H1 (cell line): ENCODE measurements at places on chromosomes 13 and 19. TPM values are rescaled to one million over a fixed set of nuclear protein-coding genes. Genes with fewer than 3 reads are reported as not detected.

DNA sequence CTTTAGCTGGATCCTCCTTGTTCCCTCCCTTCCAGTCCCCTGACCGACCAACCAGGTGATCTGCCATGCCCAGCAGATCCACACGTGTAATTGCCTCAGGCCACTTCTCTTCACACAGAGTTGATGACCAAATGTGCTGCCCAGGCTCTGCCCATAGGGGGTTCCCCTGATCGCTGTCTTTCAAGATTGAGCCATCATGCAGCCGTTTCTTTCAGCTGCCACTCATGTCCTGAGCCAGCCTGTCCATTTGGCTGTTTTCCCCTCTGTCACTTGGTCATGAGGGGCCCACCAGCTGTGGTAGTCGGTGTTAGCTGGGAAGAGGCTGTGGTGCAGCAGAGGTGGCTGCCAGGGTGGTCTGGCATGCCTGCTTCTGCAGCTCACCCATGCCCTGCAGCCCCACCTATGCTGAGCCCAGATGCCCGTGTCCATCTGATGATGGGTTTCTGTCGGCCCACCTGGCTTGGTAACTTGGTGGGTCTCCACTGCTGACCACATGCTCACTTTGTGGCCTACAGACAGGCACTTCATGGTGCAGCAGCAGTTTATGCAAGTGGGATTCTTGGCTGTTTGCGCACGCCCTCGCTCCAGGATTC is 35.6 kb upstream of the GPR183 start:
- DNase-seq = no peak

DNA sequence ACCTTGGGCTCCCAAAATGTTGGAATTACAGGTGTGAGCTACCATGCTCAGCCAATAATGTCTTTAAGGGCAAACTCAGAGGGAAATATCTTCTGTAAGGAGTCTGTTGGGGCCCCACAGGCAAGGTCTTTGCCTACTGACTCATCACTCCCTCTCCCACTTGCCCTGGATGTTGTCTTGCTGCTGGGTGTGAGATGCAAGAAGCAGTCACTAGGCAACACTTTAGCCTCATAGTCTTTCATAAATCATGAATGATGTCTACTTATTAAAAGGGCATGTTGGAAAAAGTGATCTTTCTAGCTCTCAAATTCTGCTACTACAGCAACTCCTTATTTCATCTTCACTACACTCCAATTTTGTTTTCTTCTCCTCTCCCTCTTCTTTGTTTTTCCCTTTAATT is 34.6 kb upstream of the SLC10A2 start:
- DNase-seq = no peak

GRCh38 chr19:45613926-45614725 is 12.1 kb upstream of the GPR4 start:
- no peak for DNase-seq

- DNase-seq = no peak
Observed at GRCh38 chr13:39712626-39713025, 57.2 kb downstream of the COG6 start.

DNA sequence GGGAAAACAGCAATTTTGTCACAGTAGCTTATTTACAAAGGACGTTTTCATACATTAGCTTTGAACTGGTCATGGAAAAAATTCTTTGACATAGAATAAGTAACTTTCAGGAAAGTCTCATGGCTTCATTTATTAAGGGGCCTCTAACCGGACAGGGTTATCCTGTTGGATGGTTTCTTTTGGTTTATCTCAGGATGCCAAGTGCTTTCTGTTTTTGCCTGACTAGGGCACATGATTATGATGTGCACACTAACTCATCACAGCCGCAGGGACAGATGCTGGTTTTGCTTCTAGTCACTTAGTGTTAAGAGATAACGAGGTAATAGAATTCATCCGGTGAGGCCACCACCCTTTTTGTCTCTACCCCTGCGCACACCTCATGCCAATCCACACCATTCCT is 53.0 kb downstream of the TGDS start:
- DNase-seq = no peak

DNA sequence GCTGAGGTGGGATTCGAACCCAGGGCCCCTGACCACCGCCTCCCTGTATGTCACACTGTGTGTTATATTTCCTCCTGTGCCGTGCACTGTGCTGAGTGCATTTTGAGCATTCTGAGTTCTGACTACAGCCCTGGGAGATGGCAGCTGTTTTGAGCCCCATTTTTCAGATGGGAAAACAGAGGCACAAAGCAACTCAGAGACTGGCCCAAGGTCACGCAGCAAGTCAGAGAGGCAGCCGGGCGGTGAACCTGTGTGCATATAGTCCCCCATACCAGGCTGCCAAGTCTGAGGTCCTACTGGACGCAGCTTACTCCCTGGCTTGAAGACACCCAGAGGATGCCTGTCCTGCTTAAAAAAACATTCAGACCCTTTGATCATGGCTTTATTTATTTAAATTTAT is 17.7 kb downstream of the MYH14 start:
- no peak for DNase-seq

DNA sequence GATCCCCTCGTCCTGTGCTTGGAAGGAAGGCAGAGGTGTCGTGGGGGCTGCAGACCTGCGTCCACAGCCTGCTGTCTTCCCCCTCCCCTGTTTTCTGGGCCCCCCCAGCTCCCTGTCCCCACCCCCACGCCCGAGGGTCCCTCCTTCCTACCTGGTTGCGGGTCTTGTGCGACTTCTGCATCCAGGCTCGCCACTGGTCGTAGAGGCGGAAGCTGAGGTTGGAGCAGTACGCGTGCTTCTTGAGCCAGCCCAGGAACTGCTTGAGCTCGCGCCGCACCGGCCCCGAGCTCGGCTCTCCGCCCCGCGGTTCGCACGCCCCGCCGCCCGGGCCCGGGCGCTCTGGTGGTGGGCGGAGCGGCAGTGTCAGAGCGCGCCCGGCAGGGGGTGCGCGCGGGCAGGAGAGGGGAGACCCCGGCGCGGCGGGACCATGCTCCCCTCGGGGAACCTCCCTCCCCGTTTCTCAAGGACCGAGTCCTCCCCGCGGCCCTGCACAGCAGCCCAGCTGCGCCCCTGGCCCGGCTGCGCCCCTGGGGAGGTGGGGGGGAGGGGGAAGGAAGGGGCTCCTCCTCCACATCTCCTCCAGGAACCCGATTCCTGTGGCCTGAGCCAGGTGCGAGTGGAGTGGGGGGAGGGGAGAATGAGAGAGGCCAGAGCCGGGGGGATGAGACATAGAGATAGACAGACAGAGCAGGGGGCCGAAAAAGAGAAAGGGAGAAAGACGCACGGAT is 5.7 kb downstream of the REX1BD start:
- DNase-seq = peak; percentile 90

- peak; percentile 45 for DNase-seq
Observed at GRCh38 chr19:48961051-48961649, 4.0 kb upstream of the FTL start.

- peak; percentile 88 for DNase-seq
Observed at GRCh38 chr19:13849991-13850909, 26.7 kb upstream of the NANOS3 start.

The SERP2 gene
- 1.7 and 2.0 TPM in 2 replicates for total RNA-seq

The OR4F17 gene
- total RNA-seq = 0.30 TPM in 1 of 2 replicates, not detected in the other

The PRRG2 gene
- 4.1 and 5.7 TPM in 2 replicates for total RNA-seq

The EDNRB gene
- 67.6 and 73.2 TPM in 2 replicates for total RNA-seq
